ENCODE measurements at places on chromosomes 12 and 14.

- DNase-seq: no peak
Observed at GRCh38 chr12:8823565-8824300, 1.3 kb downstream of the A2ML1 start.

GRCh38 chr14:52960627-52961026 lies 9.8 kb upstream of the FERMT2 start:
- DNase-seq: no peak

- no peak for DNase-seq
Observed at GRCh38 chr12:51082561-51083125, 753 bp downstream of the CSRNP2 start.

DNA sequence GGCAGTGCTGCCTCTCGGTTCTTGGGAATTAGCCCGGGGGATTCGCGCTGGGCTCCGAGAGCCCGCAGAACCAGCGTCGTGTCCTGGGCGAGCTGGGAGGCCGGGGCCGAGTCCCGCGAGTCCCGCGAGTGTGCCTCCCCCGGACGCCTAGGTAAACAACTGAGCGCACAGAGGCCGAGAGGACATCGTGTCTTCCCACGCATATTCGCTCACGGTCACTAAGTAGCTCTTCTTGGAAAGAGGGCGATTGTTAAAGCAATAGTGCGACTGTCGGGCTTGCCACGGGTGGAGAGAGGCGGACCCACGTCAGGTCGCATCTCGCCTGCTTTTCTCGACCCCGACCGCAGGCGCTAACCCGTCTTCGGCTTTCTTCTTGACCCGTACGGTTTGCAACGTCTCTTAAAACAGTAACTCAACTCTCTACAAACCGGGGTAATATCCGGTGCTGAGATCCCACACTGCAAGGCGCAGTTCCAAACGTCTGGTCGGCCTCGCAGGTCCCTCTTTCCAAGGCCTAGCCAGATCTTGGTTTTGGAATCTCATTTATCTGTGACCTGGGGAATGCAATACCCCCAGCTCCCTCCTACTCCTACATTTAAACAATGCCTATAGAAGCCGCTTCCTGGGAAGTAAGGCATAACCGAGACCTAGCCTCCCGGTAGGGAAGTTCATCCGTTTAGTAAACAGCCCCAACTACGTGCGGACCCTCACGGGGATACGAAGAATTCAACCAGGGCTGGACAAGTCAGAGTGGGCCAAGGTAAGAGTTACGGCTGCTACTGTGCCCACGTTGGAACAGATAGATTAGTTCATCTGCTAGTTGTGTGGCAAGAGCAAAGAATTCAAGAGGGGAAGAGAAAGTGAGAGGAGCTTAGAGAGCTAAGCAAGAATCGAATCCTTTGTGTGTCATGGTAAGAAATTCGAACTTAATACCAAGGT lies 736 bp upstream of the PHLDA1 start:
- DNase-seq: no peak

DNA sequence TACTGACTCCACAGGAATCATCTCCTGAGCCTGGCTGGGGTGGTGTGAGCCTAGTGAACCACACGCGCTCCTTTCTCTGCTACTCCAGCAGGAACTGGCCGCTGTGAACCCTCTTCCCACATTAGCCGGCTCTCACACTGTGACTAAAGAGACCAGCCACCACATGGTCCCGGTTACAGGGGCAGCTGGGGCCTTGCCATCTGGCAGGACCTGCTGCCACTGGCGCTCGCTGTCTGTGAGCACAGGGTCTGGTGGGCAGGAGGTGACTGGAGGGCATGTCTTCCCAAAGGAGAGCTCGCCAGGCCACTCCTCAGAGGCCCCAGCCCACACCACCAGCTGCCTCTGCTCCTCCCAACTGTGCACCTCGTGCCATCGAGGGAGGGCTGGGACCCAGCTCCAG lies 99.3 kb downstream of the SINHCAF start:
- DNase-seq: no peak

DNA sequence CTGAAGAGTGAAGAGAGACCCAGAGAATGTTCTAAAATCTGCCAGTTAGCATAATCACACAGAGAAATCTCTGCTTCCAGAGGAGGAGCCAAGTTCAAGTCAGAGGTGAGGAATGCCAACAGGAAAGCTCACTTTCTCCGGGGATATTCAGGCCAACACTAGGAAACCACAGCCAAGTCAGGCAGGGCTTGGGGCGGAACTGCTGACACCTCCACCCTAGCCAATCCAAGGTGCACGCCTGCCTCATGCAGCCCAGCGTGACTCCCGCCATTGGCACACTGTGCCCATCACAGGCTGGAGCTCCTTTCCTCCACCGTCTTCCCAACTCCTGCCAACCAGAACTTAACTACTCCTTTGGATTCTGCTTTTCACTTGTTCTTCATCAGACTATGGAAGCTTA lies 374.3 kb upstream of the CCDC196 start:
- no peak for DNase-seq

- DNase-seq: no peak
Observed at GRCh38 chr14:100524933-100525243, 62.3 kb downstream of the BEGAIN start.

- DNase-seq: no peak
Observed at GRCh38 chr14:106845286-106846087, 1319.1 kb downstream of the TMEM121 start.

- DNase-seq: no peak
Observed at GRCh38 chr12:45477526-45477925, 252.0 kb upstream of the ARID2 start.

GRCh38 chr14:91305650-91306431 lies 61.3 kb upstream of the GPR68 start:
- no peak for DNase-seq

Measured in activated T-helper 1 cell treated with anti-CD3 and anti-CD28 coated beads, Interleukin-2, amount 50 U/mL, for 16 hours (primary cell).